ENCODE measurements at places on chromosomes 4 and X.

GRCh38 chr4:135670548-135670947 is 1469.0 kb upstream of the PABPC4L start:
- no peak for DNase-seq

DNA sequence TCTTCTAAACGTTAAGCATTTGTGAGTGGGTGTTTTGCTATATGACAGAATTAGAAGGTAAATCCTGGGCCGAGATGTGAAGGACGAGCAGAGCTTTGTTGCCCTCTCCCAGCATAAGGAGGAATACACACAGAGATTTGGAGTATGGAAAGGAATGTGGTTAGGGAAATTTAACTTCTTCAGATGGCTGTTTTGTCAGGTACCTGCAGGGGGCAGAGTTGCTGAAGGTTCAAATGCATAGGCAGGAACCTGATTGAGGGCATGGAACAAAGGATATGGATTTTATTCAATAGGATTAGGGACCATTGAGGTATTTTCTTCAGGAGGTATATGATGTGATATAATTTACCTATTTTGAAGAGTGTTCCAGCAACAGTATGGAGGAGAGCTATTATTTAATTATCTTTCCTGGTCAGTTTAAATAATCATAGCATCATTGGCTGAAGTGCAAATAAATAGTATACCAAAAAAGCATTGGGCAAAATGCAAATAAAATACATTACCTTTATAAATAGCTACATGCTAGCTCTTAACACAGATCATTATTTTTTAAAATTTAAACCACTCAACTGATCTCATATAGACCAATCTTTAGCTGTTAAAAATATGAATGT is 143.6 kb downstream of the SLIT2 start:
- DNase-seq = peak; percentile 29

GRCh38 chr4:78058591-78059523 is 1.7 kb downstream of the FRAS1 start:
- peak; percentile 34 for DNase-seq

DNA sequence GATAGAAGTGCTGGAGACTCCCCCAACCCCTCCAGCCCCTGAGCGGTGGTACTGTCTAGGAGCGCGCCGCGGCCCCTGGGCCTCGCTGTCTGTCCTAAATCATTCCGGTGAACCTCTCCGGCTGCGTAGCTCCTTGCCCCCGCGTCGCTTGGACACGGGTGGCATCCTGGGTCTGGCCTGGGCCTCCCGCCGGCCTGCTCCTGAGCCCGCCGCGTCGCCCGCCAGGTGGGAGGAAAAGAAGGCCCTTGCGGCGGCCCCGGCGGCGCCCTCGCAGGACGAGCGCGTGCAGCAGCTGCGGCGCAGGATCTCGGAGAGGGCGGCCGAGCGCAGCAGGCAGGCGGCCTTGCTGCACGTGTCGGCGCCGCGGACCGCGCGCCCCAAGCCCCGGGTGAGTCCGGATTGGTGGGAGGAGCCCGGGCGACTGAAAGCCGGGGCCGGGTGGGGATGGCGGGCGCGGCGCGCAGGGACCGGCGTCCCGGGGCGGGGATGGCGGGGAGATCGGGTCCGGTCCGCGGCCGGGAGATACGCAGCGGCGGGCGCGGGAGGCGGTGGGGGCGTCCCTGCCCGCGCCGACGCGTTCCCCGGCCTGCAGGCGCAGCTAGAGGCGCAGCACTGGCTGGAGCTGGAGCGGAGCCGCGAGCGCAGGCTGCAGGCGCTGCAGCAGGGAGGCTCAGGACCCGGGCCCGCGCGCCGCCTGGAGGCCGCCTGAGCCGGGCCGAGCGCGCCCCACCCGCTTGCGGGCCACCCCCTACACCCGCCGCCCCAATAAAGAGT is 6.5 kb upstream of the RNF4 start:
- peak; percentile 81 for DNase-seq

- DNase-seq = no peak
Measured at GRCh38 chr4:97868097-97868496, 275.2 kb downstream of the STPG2 start.

DNA sequence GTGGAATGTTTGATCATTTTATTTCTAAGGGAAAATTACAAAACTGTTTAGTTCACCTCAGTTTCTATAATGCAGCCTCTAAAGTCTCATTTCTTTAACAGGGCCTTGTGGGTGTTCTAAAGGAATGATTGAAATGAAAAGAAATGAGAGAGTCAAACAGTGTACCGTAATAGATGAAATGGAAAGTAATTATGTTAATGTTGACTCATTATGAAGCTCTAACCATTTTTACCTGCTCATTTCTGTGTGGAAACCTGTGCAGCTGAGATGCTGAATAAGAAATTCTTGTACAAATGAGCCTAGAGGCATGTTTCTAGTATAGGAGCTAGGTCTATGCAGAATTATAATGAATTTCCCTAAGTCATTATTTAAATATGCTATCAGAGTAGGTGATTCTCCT is 45.2 kb upstream of the RPA4 start:
- no peak for DNase-seq

DNA sequence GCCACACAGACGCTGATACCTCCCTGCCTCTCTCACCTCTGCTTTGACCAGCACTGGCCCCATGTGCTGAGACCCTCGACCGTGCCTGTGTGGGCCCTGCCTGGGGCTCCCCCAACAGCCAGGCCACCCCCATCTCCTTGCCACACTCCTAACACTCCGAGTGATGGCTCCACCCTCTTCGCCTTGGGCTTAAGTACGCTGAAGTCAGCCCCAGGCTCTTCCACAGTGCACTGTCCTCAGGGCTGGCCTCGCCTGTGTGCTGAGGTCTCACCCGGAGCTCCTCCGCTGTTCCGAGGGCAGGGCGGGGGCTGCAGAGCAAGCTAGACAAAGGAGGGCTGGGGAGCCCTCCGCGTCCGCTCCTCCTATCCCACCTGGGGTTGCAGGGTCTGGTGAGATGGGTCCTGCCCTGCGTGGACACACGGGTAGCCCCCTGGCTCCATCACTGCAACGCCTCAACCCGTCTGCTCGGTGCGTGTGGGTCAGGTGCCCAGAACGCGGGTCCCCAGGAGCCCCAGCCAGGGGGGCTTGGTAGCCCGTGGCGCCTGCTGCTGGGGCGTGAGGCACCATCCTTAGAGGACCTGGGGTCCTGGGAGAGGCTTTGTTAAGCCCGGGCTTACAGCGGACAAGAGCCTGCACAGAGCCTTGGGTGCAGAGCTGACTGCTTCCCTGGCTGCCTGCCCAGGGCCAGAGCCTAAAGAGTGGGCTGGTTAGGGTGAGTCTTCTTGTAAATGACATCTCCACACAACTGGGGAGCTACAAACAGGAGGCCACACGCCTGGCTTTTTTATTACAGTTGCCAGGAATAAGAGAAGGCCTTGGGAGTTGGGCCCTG is 42.6 kb upstream of the NKX1-1 start:
- no peak for DNase-seq

GRCh38 chrX:110210417-110211139 is 107.3 kb downstream of the AMMECR1 start:
- peak; percentile 81 for DNase-seq
